ENCODE measurements at places on chromosomes 1 and 21.

DNA sequence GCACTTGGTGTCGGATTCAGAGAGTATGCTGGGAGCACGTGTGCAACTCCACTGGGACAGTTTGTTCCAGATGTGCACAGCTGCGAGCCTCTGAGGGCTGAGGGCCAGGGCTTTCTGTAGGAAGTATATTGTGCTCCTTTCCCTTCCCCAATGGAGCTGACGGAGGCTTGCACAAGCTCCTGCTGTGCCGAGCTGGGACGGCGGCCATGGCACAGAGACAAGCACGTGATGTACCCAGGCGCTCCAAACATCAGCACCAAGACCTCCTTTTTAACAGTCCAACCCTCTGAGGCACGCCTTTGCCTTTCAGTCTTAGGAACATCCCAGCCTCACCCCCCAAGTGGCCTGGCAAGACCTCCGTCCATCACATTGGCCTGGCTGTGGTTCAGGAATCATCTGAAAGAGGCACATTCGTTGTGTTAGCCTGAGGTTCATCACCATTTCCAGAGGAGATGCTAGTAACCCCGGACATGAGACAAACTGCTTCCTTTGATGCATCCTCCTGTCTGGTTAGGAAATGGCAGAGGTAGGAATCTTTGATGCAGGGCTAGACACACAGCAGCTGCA is 339.2 kb upstream of the KAZN start:
- DNase-seq, result no peak

DNA sequence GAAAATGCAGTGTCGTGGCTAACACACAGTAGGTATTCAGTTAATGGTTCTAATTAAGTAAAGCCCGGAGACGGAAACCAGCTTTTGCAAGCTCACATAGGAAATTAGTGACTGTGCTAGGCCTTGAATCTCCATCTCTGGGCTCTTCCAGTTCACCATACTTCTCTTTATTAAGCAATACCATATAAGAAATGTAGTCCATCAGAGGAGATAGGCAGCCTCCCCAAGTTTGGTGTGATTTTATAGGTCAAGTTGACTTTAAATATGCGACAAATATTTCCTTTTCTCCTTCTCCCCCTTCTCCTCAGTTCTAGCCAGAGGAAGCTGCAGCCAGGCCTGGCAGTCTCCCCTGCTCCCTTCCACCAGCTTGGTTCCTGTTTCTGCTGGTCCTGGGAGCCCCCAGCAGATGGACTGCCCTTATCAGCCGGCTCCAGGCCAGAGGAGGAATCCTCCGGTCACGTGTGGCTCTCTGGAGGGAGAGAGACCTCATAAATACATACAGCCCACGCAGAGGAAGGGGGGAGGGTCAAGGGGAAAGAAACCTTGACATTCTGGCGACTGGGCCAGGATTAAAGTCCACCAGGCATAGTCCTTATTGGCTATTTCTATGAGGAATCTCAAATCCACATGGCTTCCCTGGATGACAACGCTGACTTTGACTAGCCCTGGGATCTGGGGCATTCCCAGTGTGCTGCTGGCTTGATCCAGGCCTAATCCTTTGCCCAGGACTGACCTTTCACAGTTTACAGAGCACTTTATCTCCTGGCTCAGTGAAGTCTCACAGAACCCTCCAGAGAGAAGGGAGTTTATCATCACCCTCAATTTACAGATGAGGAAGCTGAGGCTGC is 115.1 kb upstream of the JUN start:
- DNase-seq, result no peak

- DNase-seq, result no peak
Observed at GRCh38 chr1:221612047-221612777, 129.7 kb downstream of the DUSP10 start.

GRCh38 chr1:33060579-33061083 is 20.3 kb upstream of the AZIN2 start:
- no peak for DNase-seq

DNA sequence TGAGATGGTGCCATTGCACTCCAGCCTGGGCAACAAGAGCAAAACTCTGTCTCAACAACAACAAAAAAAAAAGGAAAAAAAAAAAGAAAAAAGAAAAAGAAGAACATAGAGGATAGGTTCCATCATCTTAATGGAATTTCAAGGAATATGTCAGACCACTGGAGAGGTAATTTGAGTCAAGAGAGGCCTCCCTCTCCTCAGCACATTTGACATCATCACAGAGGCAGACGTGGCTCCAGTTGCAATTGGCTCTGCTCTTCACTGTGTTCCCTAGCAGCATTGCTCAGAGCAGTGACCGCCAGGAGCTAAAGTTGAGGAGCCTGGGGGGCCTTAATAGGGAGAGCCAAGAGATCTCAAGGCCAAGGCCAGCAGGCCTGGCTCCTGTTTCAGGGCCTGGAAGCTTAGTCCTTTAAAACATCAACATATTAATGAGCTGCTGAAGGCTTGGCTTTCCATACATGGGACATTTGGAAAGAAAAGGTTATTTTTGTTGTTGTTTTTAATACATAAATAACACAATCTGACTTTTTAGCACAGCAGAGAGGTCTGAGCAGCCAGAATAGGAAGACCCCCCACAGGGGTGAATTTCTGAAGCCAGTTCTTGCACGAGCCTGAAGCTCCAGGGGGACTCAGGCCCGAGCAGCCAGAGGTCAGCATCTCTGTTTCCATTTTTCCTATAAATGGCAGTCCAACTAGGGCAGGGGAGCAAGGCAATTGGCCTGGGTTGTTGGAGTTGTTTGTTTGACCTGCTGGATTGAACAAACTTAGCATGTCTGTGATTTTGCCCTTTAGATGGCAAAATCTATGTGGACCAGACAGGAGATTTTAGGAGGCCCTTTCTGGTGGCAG is 118.3 kb upstream of the FGGY start:
- no peak for DNase-seq

GRCh38 chr1:208115924-208116640 is 128.1 kb downstream of the PLXNA2 start:
- no peak for DNase-seq
